Fibroblast of lung (primary cell): ENCODE measurements at places on chromosomes 16 and 17. TPM values are rescaled to one million over a fixed set of nuclear protein-coding genes. Genes with fewer than 3 reads are reported as not detected.
A peak's percentile ranks its signal among the peaks of the same experiment; 100 is the strongest.

DNA sequence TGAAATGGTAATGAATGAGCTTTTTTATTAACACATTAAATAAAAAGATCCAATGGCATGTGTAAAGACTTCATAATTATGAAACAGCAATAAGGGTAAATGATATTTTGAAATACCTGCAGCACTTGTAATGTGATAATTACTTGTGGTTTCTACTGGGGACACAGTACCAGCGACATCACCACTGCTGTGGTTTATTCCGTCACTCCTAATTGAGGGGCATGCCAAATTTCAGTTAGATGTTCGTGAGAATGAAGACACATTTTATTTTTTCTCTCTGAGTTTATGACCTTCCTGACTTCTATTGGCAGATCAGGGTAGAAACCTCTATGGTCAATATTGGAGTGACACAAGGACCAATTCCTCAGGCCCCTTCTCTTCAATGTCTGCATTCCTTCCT, 131.9 kb upstream of the XYLT1 start:
- no peak for DNase-seq

DNA sequence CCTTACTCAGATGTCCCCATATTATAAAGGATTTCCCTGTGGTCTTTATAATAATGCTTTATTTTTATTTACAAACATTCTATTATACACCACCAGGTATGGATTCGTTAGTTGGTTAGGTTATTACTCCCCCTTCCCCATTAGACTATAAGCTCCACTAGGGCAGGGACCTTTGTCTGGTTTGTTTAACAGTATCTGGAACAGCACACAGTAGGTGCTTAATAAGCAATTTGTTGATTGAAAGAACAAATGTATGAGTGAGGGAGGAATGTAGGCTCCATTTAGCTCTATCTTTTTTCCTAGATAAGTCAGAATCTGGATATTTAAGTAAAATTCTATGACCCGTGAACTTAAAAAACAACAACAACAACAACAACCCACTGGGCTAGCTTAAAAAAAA, 2.3 kb upstream of the PRKCB start:
- no peak for DNase-seq

DNA sequence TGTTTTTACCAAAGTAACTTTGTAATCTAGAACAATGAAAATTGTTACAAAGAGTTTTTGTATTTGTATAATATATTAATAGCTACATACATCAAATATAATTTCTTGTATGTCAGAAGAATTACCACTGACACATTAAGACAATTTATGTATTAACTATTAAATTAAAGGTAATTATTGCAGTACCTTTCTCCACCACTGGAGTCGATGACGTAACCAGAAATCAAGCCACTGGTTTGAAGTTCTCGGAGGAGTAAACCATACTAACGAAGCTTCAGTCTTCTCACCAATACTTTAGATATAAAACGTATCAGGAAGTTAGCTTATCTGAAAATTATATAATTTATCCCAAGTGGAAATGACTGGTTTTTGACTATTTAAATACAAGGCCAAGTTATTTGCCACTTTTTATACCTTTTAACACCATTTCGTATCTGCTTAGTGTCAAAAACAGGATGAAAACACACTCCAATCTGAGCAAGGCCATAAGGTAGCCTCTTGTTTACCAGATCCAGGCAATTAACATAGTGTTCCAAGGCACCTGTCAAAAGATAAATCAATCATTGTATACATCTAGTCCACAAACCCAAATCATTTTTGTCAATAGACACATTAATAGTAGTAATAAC, 4.3 kb downstream of the POLG2 start:
- peak; percentile 30 for DNase-seq

GRCh38 chr17:76414334-76415295, 30.2 kb downstream of the SPHK1 start:
- DNase-seq = peak; percentile 77

- DNase-seq = peak; percentile 88
These were observed 246.9 kb downstream of the PRKCA start for GRCh38 chr17:66549311-66549704.

DNA sequence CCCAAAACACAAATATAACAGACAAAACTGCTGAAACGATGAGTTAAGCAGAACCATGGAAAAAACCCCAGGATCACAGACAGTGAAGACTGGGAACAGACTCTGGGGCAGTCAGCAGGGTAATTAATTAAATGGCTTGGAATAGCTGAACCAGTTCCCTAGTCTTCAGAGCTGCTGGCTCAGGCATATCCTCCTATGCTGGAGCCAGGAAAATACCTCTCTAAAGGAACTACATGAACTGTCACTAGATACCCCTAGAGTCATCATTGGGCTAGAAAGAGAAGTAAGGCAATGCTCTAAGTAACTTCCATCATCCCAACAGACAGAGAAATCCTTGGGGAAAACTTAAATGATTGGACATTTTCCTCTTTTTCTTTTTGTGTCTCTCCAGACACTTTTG, 113.0 kb downstream of the STXBP4 start:
- no peak for DNase-seq

DNA sequence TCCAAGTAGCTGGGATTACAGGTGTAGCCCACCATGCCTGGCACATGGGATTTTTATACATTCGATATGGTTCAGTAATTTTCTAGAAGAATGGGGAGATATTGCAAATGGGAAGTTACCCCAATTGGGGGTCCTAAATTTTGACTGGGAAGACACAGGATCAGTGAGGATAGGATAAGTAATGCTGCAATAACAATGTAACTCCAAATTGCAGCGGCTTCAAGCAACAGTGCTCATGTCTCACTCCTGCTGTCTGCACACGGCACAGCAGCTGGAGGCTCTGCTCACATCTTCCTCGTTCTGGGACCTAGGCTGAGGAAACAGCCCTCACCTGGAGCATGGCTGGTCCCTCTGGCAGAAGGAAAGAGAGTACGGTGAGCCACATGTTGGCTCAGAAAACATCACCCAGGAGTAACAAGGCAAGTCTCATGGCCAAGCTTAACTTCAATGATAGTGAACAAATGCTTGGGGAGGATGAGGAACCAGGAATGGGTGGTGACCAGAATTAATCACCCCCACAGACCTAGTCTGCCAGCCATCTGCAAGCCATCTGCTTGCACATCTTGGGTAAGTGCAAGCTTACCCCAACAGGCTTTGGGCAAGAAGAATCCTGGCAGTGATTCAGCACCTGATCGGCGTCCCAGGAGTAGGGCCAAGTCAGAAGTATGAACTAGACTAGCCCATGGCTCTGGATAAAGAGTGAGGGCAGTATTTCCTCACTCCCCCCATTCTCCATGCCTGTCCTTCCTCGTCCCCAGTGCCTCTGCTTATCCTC, 229.2 kb downstream of the COPRS start:
- peak; percentile 91 for DNase-seq

GRCh38 chr17:68349157-68349556, 57.9 kb downstream of the ARSG start:
- DNase-seq = no peak

GRCh38 chr17:38511150-38512108, 83.2 kb downstream of the ARHGAP23 start:
- peak; percentile 74 for DNase-seq

DNA sequence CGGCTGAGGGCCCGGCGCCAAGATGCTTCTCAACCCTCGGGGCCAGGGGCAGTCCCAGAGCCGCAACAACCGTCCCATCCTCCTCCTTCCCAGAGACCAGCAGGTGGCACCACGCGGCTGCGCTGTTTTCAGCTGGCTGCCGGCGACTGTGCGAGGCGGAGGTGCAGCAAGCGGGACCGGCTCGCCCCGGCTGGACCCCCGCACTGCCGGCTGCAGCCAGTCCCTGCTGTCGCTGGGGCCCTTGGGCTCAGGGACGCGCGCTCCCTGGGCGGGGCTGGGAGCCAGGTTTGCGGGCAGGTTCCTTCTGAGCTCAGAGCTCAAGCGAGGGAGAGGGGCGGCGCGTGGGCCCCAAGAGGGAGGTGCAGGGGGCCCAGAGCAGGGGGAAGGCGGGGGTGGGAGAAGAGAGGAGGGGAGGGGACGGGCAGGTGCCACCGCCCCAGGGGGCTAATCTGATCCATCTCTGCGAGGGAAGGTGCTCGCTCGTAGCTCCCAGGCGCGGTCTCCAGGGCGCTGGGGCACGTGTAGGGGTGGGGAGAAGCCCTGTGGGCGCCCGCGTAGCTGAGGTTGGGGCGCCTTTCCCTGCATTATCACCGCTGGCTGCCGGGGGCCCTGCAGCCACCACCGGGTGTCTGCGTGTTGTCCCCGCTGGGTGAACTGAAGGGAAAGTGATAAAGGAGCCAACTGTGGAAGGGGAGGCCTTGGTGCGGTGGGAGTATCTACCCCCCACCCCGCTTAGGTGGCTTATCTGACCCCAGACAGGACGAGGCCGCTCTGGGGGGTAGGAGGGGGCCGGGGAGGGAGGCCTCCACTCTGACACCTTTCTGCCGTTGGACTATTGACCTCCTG, 24.2 kb downstream of the STAT5A start:
- peak; percentile 83 for DNase-seq

DNA sequence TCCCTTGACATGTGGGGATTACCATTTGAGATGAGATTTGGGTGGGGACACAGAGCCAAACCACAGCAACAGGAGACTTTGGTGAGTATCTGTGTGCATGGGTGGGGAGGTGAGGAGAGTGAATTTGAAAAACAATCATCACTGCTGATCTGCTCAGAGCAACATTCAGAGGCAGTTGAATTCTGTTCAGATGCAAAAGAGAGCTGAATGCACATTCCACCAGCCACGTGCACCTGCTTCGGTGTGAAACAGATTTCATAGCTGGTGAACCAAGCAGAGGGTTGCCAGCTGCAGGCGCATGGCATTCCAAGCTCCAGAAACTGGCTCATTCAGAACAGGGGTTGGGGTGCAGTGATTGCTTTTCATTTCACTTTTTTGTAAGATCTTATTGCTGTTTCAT, 233.1 kb upstream of the FOXF1 start:
- no peak for DNase-seq

- DNase-seq = no peak
These were observed 207.7 kb upstream of the CHMP6 start for GRCh38 chr17:80783971-80784370.

GRCh38 chr17:65457183-65457582, 104.3 kb downstream of the AXIN2 start:
- DNase-seq = no peak

GRCh38 chr17:44976206-44976605, 8.1 kb upstream of the C1QL1 start:
- DNase-seq = no peak

DNA sequence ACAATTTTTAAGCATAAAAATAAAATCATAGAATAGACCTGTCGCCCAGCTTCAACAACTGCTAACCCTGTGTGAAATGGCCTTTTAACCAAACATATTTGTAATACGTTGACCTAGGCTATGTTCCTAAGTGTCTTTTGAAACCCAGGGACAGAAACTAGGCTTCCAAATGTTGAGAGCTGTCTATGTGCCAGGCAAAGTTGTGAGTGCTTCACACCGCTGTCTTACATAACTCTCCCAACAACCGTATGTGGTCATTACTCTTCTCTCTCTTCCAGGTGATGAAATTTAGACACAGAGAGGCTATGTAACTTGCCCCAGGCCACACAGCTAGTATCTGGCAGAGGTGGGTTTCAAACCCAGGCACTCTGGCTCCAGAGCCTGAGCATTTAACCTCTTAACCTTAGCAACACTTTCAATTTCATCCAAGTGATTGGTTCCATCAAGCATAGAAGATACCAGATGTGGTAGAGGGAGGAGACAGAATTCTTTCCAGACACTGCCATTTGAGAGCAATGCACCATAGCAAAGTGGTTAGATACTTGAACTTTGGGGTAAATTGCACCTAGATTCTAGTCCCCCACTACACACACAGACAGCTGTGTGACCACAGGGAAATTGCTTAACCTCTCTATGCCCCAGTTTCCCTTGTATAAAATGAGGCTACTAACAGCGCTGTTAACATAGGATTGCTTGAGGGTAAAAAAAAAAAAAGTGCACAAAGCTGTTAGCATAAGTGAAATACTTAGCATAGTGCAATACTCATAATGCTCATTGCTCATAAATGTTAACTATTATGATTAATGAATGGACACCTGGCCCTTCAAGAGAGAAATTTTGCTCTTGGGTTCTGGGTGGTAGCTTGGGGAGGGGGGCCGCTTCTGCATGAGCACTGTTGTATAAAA, 160.6 kb downstream of the IRX3 start:
- DNase-seq = no peak

GRCh38 chr17:2804912-2805311, 8.7 kb downstream of the RAP1GAP2 start:
- no peak for DNase-seq

DNA sequence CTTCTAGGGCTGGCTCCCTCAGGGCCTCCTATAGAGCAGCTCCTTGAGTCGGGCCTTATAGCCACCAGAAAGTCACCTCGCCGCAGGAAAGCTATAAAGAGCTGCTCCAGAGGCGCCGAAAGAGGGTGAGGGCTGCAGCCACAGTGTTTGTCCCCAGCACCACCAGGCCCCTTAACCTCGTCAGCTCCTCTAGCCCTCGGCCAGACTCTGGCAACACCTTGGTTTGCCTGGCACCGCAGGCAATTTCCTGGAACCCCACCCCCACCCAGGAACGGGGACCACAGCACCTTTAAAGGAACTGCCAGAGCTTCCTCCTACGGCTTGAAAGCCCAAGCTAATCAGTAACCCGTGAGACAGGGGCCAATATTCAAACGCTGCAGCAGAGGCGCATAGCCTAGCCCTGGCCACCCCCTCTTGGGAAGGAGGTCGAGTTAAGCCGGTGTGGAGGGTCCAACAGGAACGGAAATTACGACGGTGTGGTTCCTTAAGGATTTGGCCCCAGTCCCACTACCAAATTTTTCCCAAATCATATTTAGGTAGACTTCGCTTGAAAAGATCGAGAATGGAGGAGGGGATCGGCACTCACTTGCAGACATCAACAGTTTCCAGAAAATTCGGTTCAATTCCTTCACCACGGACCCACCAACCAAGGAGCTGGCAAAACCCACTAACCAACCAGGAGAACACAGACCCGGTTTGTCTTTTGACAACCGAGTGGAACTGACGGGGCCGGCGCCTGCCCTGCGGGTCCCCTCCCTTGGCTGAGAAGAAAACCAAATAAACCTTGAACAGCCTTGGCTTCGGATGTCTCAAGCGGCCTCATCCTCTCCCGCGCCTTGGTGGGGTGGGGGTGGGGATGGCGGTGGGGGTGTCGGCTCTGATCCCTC, 3.0 kb downstream of the HOXB6 start:
- DNase-seq = no peak

DNA sequence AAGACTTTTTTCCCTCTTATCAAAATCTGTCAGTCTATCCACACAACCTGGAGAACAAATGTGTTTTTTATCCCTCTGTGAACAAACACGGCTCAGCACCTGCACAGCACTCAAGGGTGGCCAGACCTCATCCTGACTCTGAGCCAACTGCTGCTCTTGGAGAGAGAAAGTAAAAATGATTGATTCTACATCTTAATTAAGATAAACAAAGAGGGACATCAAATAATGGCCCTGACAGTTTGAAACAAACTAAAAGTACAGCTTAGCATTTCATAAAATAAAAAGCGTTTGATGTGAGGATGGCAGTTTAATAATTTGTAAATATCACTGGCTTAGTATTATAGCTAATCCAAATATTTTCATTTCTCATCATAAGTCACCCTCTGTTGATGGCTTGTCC, 106.2 kb downstream of the SNX11 start:
- no peak for DNase-seq

GRCh38 chr17:802481-802880, 20.3 kb downstream of the MRM3 start:
- no peak for DNase-seq

Gene TOX3
- not detected in 2 replicates for polyA plus RNA-seq

Gene ACSM2A
- polyA plus RNA-seq = not detected in 2 replicates

Gene SLC25A10
- polyA plus RNA-seq = 3.7 and 10.1 TPM in 2 replicates

Gene IRF8
- polyA plus RNA-seq = 0.14 TPM in 1 of 2 replicates, not detected in the other

Gene MPG
- polyA plus RNA-seq = 45.4 and 49.3 TPM in 2 replicates
